ENCODE measurements at places on chromosomes 13 and 19.

- DNase-seq: peak; percentile 66
Observed at GRCh38 chr19:3108775-3109174, 14.6 kb downstream of the GNA11 start.

- peak; percentile 81 for DNase-seq
Observed at GRCh38 chr19:19461671-19462622, 53.4 kb downstream of the TSSK6 start.

DNA sequence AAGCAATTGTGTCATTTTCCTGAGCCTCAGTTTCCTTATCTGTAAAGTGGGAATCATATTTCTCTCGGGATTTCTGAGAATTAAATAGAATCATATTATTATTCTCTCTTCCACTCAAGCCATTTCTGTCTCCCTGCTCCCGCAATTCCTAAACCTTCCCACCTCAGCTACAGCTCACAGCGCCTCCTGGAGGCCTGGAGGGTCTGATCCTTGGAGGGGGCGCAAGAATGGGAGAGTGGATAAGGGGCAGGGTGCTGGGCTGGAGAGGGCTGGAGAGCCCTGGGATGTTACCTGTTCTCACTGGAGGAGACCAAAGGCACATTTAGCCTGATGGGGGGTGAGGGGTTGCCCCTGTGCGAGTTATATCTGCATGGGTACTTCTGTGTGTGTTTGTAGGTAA lies 31.1 kb upstream of the CYP2S1 start:
- DNase-seq: no peak

- DNase-seq: no peak
Observed at GRCh38 chr19:4908360-4908759, 941 bp upstream of the UHRF1 start.

GRCh38 chr19:1762243-1763117 lies 9.2 kb downstream of the ONECUT3 start:
- no peak for DNase-seq

- no peak for DNase-seq
Observed at GRCh38 chr13:59951011-59951410, 212.7 kb downstream of the DIAPH3 start.

DNA sequence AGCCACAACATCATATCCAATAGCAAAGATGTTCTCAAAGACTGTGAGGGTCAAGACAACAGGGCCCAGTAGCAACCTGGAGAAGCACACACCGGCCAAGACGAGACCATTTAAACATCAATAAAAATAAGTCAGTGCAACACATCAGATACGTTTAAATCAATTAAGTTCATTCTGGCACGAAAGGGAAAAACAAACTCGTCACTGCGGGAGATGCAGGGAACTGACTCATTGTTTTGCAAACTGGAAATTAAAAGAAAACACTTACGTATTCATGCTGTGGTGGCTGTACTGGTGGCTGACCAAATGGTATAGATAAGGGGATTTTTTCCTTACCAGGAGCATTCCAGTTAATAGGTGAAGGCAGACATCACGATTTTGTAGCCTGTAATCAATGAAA lies 26.3 kb upstream of the SLC15A1 start:
- no peak for DNase-seq

Data from hematopoietic multipotent progenitor cell treated with erythropoietin and hydrocortisone succinate and interleukin-3 and kit ligand, for 17 days (in vitro differentiated cells).